ENCODE measurements at places on chromosomes 1 and 21.
A peak's percentile ranks its signal among the peaks of the same experiment; 100 is the strongest.

DNA sequence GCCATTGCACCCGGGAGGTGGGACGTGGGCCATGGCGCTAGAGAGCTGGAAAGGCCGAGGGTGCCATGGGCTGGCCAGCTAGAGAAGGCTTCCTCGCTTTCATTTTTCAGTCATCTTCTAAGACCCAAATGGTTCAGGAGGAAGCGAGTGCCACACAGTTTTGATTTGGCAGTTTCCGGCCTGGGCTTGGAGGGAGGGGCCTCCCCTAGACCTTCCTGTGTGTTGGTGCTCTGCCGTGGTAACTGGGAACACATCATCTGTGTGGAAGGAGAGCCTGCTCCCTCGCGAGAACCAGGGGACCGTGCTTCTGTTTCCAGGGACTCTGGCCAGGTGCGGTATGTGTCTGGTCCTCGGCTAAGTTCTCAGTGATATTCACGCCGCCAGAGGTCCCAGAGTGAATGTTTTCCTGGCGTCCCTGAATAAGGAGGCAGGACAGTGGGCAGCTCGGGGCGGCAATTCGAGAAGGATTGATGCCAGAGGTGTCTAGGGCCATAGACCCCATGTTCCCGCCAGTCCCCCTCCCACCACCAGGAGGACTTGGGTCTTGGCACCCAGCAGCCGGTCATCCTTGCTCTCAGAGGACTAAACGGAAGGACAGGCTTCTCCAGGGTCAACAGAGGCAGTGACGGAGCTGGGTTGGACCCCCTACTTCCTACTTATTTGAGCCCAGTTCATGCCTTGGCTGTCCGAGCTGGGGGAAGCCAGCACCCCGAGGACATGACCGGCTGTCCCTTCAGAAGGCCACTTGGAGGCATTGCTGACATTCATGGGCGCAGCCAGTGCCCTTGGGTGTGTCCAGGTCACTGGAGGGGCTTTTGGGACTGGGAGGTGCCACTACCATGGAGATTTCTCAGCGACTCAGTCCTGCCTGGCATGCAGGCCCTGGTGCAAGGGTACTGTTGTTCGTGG, 2.7 kb upstream of the NPHP4 start:
- DNase-seq: no peak

DNA sequence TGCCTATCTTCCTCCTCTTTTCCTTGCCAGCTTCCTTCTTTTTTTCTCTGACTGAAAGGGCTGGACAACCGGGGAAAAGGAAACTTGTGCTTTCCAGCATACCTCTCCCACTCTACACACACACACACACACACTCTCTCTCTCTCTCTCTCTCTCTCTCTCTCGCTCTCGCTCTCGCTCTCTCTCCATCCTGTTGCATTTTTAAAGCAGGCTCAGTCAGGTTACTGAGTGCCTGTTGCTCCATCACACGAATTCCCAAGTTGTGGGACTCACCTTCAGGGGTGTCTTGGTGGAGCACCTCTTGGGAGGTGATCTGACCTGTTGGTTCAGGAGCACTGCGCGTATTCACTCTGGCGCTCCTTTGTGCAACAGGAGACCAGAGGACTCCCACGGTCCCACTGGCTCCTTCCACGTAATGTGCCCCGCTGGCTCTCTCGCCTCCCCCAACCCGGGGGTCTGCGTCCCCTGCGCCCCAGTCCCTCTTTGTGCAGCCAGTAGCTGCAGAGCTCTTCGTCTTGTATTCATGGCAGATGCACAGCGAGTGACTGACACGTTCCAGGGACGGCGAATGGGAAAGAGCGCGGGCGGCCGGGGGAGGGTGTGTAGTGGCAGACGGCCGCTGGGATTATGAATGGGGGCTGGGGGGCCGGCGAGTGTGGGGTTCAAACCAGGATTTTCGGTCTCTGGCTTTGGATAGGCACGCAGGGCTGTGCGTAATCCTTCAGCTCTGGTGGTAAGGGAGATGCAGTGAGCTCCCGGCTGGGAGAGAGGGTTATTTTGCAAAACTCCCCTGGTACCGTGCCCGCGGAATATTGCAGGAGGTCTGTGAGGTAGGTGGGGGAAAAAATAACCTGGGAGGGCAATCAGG, 660 bp upstream of the PDE4B start:
- no peak for DNase-seq

DNA sequence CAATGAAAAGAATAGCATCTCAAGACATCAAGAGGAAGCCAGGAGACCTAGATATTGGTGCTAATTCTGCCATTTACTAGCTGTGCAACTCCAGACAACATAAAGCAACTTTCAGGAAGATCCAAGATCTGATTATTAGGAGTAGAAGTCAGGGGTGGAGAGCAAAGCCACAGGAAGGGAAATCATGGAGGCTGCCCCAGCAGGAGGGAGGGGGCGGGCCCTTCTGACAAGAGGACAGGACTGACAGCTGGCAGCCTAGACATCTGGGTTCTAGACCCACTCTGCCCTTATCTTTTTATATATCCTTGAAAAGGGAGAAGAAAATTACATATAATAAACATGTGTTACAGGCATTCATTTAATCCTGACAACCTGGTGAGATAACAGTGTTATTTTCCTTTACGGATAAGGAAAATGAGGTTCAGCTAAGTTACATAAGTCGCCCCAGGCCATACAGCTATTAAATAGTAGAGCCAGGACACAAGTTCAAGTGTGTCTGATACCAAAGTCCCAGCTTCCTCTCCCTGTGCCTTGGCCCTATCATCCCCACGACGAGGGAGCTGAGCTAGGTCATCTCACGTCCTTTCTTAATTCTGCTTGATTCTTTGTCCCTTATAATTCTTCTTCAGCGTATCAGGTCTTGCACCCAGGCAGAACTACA, 46.6 kb downstream of the ARHGEF11 start:
- no peak for DNase-seq

- DNase-seq: no peak
Measured at GRCh38 chr1:44030605-44031251, 534 bp downstream of the SLC6A9 start.

DNA sequence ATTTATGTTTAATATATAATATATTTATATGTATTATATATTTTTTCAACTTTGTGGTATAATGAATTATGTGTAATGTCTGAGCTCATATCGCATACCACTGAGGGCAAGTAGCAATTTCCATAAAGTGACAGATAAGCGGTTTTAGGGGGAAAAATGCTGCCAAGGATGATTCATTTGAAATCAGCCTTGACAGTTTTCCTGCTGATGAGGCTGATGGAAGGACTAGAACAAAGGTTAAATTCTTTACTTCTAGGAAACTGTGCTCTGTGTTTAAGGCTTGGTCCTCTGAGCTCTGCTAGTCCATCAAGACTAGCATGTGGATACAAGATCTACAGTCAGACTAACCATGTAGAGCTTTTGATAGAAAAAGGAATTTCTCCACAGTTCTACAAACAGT, 19.3 kb upstream of the DDAH1 start:
- no peak for DNase-seq

GRCh38 chr1:75276385-75276784, 142.2 kb downstream of the LHX8 start:
- no peak for DNase-seq

- no peak for DNase-seq
Measured at GRCh38 chr1:212987702-212988322, 27.9 kb downstream of the ANGEL2 start.

DNA sequence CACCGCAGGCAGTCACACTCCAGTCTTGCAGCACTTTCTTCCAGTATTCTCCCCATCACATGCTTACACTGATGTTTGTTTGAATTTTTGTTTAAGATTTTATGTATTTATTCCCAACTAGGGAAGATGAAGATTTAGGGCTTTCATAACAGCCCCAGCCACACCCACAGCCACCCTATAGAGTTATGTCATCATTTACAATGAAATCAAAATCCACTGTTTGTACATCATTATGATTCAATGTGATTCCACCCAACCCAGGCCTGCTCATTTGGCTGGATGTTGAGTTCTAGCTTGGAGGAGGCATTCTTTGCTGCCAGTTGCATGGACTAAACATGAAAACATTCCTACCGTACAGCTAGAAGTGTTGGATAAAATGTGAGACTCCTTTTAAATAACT, 35.8 kb downstream of the RIPK4 start:
- DNase-seq: no peak

DNA sequence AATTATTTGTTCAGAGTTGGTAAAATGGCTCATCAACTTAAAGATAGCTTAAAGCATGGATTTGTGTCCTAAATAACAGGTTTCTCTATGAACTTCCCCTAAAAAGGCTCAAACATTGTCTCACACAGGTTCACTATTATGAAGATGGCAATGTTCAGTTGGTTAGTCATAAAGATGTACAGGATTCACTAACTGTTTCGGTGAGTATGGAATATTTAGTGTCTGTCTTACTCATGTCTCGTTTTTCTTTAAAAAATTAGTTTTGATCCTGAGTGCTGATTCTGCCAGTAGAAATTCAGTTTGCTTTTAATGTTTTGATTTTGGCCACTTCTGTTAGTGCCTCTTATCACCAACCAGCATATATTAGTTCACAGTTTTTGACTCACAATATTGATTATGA, 7.5 kb upstream of the MOV10 start:
- no peak for DNase-seq

GRCh38 chr1:15621975-15622374, 4.7 kb downstream of the DDI2 start:
- no peak for DNase-seq

GRCh38 chr1:190119683-190120082, 358.0 kb downstream of the BRINP3 start:
- no peak for DNase-seq

- no peak for DNase-seq
Measured at GRCh38 chr1:218527737-218528136, 182.6 kb downstream of the TGFB2 start.

DNA sequence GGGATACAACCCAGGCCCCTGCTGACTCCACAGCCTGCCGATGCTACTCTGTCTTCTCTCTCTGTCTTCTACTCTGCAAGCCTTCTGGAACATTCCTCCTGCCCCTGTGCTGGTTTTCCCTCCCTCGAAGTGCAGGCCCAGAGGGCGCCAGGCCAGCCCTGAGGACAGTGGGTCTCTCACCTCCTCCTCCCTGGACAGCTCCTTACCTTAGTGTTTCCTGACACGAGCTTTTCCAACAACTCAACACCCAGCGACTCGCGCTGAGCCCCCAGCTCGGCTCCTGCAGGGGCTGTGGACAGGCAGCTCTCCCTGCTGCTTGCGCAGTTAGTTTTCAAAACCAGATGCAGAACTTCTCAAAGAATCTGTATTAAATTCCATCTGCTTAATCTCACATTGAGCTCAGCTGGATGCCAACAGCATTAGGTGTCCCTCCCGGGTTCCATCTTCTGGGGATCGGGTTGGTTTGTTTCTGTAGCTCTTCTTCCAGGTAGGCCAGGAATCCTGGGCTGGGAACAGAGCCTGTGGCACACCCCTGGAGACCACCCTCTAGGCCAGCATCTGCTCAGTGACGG, 54.2 kb downstream of the PTPRU start:
- no peak for DNase-seq

GRCh38 chr1:69911301-69911801, 294.0 kb downstream of the LRRC40 start:
- DNase-seq: peak; percentile 57

DNA sequence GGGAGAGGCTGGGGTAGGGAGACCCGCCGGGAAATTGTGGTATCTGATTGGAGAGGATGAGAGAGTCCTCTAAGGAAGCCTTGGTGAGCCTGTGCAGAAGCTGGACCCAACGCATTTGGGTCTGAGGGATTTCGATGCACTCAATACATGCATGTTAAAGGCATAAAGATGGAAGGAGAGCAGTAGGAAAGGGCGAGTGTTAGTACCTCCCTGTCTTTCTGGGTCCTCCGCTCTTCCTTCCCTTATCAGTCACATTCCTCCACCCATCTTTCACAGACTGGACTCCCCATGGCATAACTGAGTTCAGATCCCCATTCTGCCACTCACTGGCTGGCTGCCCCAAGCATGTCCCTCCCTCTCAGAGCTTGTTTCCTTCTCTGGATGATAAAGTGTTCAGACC, 7.3 kb downstream of the RGS16 start:
- DNase-seq: no peak

GRCh38 chr1:154860156-154860870, 9.8 kb downstream of the KCNN3 start:
- DNase-seq: no peak

DNA sequence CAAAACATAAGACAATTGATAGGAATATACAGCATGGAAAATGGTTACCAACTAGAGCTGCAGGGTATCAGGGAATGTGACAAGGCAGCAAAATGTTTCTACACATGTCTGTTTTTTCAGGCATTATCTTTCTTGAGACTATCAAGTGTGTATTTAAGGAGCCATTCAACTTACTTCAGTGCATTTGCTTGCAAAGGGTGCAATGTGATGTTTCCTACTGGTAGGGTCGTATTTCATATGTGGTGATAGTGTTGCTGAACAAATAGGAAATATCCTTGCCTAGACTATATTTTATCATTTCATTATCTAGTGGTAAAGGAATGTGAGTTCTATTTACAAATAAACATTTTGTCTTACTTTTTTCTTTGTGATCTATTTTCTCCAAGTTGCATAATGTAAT, 42.4 kb downstream of the PTPRC start:
- no peak for DNase-seq

Measured in NCI-H460 (cell line).